Astrocyte of the spinal cord (primary cell): ENCODE measurements at places on chromosomes 1 and 21.

DNA sequence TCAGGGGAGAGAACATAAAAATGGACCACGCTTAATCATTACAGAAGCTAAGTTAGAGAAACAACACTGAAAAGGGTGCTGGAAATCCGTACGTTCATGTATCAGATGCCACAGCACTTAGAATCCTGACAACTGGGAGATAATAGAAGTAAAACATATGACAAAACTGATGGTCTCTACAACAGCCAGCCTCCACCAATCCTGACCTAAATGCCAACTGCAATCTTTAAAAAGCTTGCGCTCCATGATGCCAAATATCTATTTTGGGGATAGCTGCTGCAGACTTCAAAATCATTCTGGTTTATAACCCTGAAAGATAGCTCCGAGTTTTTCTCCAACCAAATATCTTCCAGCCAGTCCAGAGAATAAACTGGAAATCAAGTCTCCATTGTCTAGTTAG, 178.3 kb downstream of the RERE start:
- no peak for DNase-seq

- DNase-seq: no peak
Observed at GRCh38 chr21:34086887-34087306, 13.5 kb downstream of the MRPS6 start.

- peak; percentile 40 for DNase-seq
Observed at GRCh38 chr1:158117854-158118704, 62.6 kb upstream of the CD1D start.

GRCh38 chr1:201360486-201360885, 17.0 kb downstream of the TNNT2 start:
- no peak for DNase-seq

DNA sequence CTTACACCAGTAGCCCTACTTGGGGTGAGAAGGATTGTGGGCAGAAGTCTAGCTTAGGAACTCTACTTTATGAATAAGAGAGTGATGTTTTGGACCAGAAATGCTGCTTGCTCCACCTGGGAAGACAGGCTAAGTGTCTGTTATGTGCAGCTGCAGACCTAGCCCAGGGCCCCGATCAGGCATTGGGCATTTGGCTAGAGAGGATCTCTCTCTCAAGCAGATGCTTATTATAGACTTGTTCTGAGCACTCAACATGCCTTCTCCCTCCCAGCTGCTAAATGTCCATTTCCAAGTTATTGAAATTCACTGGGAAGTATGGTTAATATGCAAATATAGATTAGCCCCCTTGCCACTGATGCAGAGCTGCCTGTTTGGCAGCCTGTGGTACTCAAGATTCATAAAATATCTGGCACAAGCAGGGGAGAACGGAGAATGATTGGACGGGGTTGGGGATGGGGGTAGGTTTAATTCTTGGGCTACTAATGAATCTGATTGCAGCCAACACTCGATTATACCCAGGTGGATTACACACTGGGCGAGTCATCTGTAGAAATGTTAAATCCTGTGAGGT, 115.9 kb downstream of the KCND3 start:
- DNase-seq: no peak

- no peak for DNase-seq
Observed at GRCh38 chr1:85571181-85571759, 9.3 kb upstream of the CCN1 start.

GRCh38 chr21:16285605-16286126, 555.9 kb downstream of the USP25 start:
- no peak for DNase-seq

- peak; percentile 58 for DNase-seq
Observed at GRCh38 chr1:95098196-95098595, 19.0 kb upstream of the TLCD4 start.

DNA sequence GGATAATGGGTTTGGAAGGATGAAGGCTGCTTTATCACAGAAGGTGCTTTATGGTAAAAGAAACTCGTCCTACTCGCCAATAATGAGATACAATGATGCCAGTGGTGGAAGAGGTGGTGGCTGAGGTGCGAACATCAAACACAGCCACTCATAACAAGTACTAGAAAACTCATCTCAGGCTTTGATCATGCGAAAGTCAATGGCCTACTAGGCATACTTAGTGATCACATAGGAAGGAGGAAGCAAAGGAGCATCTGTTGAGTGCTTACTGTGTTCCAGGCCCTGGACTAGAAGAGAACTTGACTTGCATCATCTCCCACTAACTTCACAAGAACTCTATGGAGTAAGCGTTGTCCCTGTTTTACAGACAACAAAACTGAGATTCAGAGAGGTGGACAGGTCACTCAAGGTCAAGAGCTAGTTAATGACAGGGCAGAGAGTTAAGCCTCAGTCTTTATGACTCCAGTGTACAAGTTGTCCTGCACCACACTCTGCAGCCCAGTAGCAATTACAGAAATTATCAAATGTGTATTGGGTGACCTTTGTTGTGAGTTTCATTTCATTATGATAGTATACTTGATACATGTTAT, 33.6 kb downstream of the RUNX1 start:
- DNase-seq: no peak

- DNase-seq: no peak
Observed at GRCh38 chr21:45164838-45165237, 90.5 kb downstream of the ADARB1 start.

GRCh38 chr1:119015547-119015946, 27.4 kb upstream of the TBX15 start:
- no peak for DNase-seq

- DNase-seq: no peak
Observed at GRCh38 chr21:25031750-25032149, 575.5 kb downstream of the MRPL39 start.

DNA sequence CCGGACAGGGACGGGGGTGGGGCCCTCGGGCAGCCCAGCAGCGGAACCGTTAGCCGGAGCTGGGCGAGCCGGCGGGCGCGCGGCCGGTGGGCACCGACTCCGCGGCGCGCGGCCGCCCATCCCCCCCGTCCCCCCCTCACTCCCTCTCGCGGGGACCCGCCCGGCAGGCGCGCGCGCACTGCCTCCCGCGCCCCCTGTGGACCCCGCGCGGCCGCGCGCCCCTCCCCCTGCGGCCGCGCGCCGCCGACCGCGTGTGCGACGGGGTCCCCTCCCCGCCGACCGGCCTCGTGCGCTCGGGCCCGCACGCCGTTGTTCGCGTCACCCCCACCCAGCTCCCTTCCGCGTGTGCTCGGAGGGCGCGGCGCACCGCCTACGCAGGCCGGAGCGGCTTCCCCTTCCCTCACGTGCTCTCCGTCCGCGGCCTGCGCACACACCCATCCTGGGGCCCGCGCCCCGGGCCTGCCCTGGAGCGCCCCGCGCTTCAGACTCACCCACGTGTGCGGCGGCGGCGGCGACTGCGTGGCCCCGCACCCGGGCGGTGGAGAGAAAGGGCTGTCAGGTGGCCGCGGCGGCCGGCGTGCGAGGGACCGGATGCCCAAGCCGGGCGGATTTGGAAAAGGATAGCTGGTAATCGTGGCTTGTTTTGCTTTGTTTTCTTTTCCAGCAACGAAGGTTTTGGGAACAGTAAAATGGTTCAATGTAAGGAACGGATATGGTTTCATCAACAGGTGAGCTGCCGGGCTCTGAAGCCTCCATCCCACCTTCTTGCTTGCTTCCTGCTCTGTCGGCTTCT, 717 bp downstream of the YBX1 start:
- peak; percentile 39 for DNase-seq

DNA sequence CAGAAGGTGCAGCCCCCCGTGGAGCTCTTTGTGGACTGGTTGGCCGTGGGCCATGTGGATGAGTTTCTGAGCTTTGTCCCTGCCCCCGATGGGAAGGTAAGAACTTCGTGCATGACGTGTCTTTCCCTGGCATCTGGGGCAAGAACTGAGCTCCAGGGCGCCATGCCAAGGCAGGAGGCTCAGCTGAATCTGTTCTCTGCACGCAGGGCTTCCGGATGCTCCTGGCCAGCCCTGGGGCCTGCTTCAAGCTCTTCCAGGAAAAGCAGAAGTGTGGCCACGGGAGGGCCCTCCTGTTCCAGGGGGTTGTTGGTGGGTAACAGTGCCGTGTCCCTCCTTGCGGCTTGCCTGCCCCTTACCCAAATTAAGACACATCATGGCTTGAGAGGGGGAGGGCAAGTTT, 27.7 kb downstream of the PADI3 start:
- peak; percentile 33 for DNase-seq

DNA sequence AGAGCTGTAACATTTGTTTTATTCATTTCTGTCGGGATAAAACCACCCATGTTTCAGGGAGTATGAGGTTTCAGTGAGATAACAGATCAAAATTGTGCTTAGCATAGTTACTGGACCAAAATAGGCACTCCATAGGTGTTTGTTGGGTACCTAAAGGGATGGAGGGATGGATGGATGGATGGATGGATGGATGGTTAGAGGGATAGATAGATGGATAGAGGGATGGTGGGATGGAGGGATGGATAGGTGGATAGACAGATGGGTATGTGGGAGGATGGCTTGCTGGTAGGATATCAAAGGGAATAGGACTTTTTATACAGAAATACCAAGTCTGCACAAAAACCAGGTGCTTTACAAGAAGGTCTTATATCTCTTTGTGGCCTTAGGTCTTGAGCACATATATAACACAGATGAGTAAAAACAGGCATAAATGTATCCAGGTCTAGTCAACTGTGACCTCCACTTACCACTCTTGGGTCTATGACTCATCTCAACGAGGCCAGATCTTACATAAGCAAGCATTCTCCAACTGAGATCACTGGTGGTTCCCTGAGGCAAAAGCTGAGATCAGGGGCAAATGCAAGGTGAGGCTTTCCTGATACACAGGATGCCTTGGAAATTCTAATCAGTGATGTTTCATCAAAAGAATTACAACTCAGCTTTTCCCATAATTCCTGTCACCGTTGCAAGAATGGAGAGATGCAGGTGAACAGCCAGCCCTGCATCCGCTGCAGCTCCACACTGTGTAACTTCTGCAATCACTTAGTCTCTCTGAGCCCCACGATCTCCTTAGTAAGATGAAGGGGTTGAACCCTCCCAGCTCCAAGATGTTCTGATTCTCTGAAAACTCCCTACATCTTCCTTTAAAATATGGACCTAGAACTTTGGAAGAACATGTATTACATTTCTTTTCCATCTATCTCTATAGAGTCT, 32.0 kb downstream of the PTAFR start:
- DNase-seq: peak; percentile 38

DNA sequence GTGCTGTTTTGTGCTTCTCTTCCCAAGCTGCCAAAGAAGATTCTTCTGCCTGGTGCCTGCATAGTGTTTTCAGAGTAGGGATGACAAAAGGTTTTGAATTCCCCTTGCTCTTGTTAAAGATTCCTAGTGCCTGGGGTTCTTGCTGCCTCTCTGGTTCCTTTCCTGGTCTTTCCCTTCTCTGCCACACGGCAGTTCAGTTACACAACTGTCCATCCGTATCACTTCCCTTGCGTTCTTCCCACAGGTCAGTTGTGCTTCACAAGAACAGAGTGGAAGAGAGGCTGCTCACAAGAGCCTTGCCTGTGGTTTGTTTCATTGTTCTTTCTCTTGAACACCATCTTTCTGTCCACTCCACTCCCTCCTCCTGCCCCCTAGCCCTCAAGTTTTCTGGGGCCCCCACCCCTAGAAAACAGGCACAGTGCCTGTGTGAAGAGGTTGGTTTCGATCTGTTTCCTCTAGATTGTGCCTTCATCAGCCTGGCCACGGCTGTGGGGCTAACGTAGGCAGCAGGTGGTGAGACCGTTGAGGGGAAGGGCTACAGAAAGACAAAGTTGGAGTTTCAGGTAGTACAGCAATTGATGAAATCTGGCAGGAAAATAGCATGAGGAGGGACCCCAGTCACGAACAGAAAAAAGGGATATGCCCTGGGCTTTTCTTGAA, 5.8 kb downstream of the VASH2 start:
- DNase-seq: no peak

GRCh38 chr1:232985882-232986526, 35.6 kb downstream of the NTPCR start:
- DNase-seq: no peak

DNA sequence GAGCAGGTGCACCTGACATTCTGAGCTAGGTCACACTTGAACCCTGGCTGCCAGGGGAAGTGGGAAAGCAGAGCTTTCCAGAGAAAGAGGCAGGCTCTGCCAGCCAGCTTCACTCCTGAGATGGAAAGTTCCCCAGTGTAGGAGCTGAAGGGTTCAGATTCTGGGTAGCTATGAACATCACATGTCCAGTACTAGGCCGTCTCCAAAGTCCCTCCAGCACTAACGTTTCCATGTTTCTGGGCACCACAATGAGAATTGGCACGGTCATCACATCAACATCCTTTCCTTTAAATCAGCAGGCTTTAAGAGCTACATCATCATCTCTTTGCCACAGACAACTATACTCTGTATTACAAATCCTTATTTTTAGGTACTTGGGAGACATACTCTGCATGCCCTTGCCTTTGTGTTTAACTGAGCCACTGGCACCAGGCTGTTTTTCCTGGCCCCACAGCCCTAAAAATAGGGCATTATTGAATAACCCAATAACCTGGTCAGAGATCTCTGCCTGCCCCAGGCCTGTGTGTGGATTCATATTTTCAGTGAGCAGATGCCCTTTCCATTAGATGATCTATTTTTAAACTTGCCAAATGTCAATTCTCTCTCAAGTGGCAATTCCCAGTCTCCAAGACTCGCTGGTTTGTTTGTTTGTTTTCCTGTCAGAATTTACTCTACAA, 35.4 kb upstream of the USP24 start:
- no peak for DNase-seq

DNA sequence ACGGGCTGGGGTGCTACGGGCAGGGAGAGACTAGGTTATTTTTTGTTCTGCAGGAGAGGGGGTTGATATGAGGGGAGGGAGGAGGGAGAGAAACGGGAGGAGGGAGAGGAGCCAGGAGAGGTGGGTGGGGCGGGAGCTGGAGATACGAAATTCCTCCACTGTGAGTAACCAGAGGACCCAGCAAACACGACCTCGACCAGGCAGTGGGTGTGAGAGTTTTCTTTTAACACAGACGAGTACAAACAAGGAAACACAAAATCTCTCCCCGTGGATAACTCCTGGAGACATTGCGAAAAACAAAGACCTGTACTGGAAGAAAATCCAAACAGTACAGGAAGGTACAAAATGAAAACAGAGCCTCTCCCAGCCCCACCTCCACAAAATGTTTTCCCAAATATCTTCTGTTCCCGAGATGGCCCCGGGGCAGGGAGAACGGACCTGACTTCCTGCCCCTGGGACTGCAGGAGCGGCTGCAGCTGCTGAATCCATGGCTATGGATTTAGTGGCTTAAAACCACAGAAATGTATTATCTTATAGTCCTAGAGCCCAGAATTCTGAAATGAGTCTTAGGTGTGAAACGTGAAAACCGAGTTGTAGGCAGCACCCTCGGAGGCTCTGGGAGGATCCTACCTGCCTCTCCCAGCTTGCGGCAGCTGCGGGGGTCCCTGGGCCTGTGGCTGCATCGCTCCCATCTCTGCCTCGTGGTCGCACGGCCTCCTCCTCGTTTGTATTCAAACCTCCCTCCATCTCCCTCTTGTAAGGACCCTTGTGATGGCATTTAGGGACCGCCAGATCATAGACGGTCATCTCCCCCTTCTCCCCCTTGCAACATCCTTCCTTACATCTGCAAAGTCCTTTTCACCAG, 82.2 kb downstream of the RIPK4 start:
- DNase-seq: peak; percentile 31

GRCh38 chr1:31273619-31274018, 23.0 kb downstream of the SNRNP40 start:
- DNase-seq: no peak
